ENCODE measurements at places on chromosomes 1 and 21. TPM values are rescaled to one million over a fixed set of nuclear protein-coding genes. Genes with fewer than 3 reads are reported as not detected.

- DNase-seq: no peak
- no peak overlapping the region for H3K4me3 ChIP-seq
- H3K27ac ChIP-seq: no peak overlapping the region
- no peaks in the 10 kb centered on the region for H3K4me1 ChIP-seq
- peaks cover 2% of the 10 kb centered on the region for H3K27me3 ChIP-seq
These were observed 22.0 kb downstream of the PRPF38A start for GRCh38 chr1:52426371-52426770.

DNA sequence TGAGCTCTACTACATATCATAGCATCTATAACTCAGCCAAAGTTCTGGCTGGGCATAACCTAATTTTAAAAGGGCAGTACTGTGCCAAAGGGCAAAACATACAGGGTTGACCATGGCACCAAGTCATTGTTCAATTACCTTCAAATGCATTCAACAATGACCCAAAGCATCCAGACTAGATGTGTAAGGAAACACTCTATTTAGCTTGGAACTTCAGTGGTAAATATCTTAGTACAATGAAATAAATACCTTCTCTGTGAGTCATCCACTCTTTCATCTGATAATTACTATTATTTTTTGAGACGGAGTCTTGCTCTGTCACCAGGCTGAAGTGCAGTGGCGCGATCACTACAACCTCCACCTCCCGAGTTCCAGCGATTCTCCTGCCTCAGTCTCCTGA, 70.0 kb downstream of the NVL start:
- no peaks in the 10 kb centered on the region for H3K36me3 ChIP-seq
- no peak overlapping the region for H3K4me3 ChIP-seq
- DNase-seq: no peak
- no peak overlapping the region for H3K27ac ChIP-seq
- no peaks in the 10 kb centered on the region for H3K4me1 ChIP-seq

DNA sequence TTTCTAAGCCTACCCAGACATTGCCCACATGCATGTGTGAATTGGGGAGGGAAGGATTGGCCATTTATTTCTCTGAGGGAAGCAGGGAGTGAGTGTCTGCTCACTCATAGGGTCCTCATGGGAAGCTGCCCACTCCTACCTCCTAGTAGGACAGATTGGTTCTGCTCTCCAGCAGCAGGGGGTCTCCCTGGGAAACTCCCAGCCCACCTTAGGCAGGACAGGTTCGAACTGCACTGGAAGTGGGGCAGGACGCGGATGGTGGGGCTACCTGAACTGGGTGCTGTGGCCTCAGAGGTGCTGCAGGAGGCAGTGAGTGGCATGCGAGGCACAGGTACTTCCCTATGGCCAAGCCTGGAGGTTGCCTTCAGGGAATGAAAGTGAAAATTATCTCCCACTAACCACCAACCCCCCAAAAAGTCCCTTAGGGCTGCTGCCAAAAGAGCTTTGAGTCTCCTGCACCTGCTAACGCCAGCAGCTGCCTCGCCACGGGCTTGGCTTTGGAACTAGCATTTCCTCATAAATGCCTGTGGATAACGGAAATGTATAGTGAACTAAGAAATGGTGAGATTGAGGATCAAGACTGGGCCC, 157.0 kb upstream of the COA6 start:
- H3K4me3 ChIP-seq: peak overlapping the region; percentile 15
- peaks cover 5% of the 10 kb centered on the region for H3K36me3 ChIP-seq
- no peaks in the 10 kb centered on the region for H3K4me1 ChIP-seq
- H3K27ac ChIP-seq: no peak overlapping the region
- DNase-seq: no peak
- peaks cover 11% of the 10 kb centered on the region for H3K27me3 ChIP-seq

LMOD1 gene
- total RNA-seq: 0.20 TPM

ADCY10 gene
- 0.07 TPM for total RNA-seq
